ENCODE measurements at places on chromosomes 2 and 18.

GRCh38 chr2:212480447-212480846 lies 58.2 kb downstream of the ERBB4 start:
- H3K36me3 ChIP-seq: no peaks in the 10 kb centered on the region
- H3K27ac ChIP-seq: no peak overlapping the region
- no peak overlapping the region for H3K4me3 ChIP-seq
- DNase-seq: no peak
- H3K27me3 ChIP-seq: no peaks in the 10 kb centered on the region

DNA sequence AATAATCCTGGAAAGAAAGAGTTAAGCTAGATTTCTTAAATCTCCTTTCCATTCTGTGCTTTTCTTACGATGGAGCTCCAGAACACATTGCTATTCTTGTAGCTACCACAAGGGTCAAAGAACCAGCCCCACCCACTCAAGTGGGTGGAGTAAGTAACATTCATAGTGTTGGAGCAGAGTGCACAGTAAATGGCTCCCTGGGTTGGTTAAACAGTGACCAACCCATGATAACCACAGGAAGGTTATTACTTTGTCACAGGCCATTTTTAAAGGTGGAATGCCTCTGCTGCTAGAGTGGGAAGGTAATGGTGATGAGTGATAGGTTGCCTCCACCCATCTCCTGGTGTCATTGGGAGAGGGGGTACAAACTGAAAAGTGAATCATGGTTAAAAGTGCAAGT lies 13.9 kb downstream of the ARPC2 start:
- peaks cover 87% of the 10 kb centered on the region for H3K36me3 ChIP-seq
- H3K27me3 ChIP-seq: no peaks in the 10 kb centered on the region
- H3K4me1 ChIP-seq: peaks cover 24% of the 10 kb centered on the region
- H3K4me3 ChIP-seq: no peak overlapping the region
- DNase-seq: no peak

DNA sequence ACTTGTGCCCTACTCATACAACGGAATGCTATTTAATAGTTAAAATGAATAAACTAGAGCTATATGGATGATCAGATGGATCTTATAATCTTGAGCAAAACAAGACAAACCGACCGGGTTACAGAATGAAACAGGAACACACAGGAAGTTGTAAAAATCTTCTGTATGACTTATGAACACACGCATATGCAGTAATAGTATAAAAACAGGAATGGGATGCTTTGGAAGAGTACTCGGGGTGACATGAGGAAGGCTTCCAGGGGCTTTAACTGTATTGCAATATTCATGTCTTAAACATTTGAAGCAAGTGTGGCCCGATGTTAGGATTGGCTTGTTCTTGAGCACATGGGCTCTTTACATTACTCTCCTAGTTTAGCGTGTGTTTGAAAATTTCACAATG lies 14.9 kb upstream of the E2F6 start:
- H3K4me1 ChIP-seq: peaks cover 16% of the 10 kb centered on the region
- no peaks in the 10 kb centered on the region for H3K27me3 ChIP-seq
- no peaks in the 10 kb centered on the region for H3K36me3 ChIP-seq
- DNase-seq: no peak
- no peak overlapping the region for H3K27ac ChIP-seq
- H3K4me3 ChIP-seq: no peak overlapping the region

- H3K4me1 ChIP-seq: peaks cover 4% of the 10 kb centered on the region
- no peak overlapping the region for H3K27ac ChIP-seq
- no peaks in the 10 kb centered on the region for H3K36me3 ChIP-seq
- DNase-seq: no peak
- H3K27me3 ChIP-seq: no peaks in the 10 kb centered on the region
These were observed 42.6 kb downstream of the PNO1 start for GRCh38 chr2:68200157-68200787.

DNA sequence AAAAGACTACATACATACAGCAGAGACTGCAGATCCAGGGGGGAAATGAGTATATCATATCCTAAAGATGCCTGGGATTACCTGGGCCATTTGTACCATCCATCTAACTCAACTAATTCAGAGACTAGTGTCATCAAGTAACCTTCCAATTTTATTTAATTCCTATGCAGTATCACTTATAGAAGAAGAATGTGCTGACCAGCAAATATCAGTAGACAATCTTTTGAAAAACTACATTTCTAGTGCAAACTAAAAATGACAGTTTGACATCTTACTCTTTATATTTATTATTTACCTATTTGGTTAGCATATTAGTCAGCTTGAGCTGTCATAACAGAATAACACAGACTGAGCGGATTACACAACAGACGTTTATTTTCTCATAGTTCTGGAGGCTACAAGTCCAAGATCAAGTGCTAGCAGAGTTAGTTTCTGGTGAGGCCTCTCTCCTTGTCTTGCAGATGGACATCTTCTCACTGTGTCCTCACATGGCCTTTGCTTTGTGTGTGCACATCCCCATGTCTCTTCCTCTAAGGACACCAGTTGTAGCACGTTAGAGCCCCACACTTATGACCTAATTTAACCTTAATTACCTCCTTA lies 47.0 kb downstream of the NCKAP5 start:
- no peak overlapping the region for H3K4me3 ChIP-seq
- no peaks in the 10 kb centered on the region for H3K27me3 ChIP-seq
- no peaks in the 10 kb centered on the region for H3K36me3 ChIP-seq
- H3K27ac ChIP-seq: no peak overlapping the region
- no peaks in the 10 kb centered on the region for H3K4me1 ChIP-seq

- H3K4me1 ChIP-seq: no peaks in the 10 kb centered on the region
- no peak overlapping the region for H3K27ac ChIP-seq
- H3K4me3 ChIP-seq: no peak overlapping the region
- no peaks in the 10 kb centered on the region for H3K36me3 ChIP-seq
These were observed 1.8 kb upstream of the HOXD8 start for GRCh38 chr2:176127774-176128072.

Data from tibial artery (tissue), 4 donors.